ENCODE measurements at places on chromosomes 5 and 9.

- DNase-seq = no peak
Measured at GRCh38 chr9:14135421-14135820, 178.5 kb downstream of the NFIB start.

DNA sequence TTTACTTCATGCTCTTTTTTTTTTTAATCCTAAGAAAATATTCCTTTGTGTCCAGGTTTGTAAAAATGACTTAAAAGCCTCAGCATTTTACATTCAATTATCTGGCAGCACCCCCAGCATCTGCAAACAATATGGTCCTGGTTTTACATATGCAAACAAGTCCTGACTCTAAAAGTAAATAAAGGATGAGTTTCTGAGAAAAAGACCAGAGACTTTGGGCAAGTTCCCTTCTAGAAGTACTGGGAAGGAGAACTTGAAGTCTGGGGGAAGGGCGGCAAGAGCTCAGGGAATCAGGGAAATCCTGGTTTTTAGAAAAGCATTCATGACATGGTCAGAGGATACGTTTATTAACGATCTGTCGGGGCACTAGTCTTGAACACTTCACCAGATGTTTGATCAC is 25.8 kb downstream of the COL23A1 start:
- DNase-seq = no peak

DNA sequence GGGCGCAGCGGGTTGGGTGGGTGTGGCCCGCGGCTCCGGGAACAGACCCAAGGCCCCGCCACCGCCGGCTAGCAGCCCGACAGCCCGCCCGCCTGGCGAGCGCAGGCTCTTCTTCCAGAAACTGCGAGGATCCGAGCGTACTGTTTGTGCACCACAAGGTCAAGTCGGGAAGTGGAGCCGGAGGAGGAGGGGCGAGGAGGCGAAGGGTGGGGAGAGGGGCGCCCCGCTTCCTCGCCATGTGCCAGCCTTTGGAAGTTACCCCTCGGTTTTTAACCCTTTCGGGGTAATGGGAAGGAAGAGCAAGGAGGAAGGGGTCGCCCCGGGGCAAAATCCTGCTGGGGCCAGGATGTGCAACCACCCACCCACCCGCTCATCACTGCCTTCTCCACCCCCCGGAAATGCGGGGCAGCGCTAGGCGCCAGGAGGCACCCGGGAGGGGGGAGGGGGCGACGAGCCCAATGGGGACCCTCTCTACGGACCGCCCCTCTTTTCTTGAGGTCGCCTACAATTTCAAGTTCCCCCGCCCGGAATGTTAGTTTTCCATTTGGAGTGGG is 1.1 kb upstream of the JADE2 start:
- peak; percentile 70 for DNase-seq

GRCh38 chr5:95962785-95963184 is 1.1 kb upstream of the ELL2 start:
- DNase-seq = no peak

DNA sequence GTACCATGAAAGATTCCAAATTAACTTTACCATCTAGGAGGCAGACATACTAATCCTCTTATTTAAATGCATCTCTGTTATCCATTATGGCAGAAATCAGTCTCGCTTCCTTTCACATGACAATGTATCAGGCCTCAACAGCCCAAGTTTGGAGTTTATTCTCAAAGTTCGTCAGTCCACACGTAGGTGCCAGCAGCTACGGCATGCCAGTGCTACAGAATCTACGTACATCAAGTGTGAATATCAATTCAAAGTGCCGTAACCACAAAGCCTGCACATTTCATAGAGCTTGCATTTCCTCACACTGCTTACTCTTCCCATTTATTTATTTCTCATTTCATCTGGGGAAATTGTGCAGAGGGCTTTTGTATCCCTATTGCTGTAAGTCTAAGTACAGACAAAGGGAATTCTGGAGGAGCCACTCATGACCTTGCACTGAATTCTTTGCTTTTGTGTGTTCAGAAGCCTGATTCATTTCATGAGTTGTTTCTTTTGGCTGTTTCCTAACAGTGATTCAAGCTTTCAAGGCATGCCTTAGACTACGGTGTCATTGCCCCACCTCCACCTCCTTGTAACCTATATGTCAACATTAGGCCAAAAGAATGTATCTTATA is 10.0 kb downstream of the ENC1 start:
- DNase-seq = peak; percentile 79

GRCh38 chr5:16600397-16600796 is 16.4 kb downstream of the RETREG1 start:
- peak; percentile 70 for DNase-seq

DNA sequence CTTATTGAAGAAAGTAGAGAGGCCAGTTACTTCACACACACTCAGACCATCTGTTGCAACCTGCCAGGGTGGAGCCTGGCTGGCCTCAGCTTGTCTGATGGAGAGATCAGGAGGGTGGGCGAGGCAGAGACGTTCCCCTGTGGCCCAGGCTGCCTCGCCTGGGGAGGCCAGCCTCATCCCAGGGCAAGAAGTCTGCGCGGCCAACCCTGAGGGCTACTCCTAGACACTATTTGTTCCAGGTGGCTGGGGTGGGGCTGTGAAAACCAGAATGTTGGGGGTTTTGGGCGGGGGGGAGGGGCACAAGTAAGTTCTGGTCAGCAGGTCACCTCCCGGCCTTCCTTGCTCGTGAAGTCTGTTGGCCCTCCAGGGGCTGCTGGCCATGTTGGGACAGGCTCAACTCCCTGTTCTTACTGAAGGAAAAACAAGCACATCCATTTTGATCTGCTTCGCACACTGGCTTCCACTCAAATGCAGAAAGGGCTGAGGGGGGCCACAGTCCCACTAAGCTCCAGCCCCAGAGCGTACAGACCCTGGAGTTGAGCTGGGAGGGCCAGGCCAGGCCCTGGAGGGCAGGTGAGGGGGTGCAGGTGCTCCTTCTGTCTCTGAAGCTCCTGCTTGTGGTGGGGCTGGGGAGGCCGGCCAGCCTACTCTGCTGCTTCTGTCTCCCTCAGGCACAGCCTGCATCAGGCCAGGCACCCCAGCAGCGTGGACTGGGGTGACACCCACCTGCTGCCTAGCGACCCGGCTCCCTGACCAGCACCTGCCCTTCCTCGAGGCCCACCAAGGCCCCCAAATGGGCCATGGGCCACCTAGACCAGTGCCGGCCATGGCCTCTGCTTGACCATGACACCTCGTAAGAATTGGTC is 46.6 kb downstream of the SECISBP2 start:
- DNase-seq = no peak

GRCh38 chr9:111529787-111530186 is 4.8 kb downstream of the ZNF483 start:
- no peak for DNase-seq

DNA sequence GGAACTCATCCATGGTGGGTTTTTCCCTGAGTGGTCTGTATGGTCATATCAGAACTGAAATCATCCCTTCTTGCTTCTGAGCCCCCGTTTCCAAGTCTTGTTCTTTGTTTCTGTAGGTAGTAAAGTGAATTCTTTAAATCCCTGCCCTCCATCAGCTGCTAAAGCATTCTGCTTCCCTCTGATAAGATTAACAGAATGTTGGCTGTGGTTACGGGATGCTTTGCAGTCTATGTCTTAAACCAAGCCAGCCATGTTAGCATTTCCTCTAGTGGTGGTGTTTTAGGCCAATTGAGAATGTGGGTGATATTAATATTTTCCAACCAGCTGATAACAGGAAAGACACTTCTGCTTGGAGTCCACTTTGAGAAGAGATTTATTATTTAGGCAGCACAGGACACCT is 22.0 kb upstream of the KCNIP1 start:
- no peak for DNase-seq

DNA sequence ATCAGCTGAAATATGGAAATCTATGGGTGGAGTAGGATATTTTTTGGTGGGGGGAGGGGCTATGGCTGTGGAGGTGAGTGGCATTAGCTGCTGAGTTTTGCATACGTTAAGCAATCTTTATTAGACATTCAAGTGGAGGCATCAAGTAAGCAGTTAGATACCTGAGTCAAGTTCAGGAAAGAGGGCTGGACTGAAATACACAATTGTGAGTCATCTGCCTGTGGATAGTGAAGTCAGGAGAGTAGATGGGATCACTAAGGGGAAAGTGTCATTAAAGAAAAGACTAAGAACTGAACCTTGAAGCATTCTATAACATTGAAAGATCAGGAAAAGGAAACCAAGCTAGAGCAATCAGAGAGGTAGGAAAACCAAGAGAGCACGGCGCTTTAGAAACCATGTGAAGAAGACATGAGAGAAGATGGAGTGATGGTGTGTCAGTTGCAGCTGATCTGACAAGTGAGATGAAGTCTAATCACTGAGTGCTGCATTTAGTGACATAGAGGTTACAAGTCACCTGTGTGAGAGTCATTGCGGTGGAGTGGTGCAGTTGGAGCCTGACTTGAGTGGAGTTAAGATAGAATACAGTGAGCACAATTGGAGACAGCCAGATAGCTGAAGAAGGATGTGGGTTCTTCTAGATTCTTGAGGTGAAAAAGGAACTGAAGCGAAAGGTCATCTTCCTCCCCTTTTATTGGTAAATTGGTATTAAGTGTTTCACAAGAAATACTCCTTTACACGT is 88.7 kb downstream of the PIP5K1B start:
- no peak for DNase-seq

DNA sequence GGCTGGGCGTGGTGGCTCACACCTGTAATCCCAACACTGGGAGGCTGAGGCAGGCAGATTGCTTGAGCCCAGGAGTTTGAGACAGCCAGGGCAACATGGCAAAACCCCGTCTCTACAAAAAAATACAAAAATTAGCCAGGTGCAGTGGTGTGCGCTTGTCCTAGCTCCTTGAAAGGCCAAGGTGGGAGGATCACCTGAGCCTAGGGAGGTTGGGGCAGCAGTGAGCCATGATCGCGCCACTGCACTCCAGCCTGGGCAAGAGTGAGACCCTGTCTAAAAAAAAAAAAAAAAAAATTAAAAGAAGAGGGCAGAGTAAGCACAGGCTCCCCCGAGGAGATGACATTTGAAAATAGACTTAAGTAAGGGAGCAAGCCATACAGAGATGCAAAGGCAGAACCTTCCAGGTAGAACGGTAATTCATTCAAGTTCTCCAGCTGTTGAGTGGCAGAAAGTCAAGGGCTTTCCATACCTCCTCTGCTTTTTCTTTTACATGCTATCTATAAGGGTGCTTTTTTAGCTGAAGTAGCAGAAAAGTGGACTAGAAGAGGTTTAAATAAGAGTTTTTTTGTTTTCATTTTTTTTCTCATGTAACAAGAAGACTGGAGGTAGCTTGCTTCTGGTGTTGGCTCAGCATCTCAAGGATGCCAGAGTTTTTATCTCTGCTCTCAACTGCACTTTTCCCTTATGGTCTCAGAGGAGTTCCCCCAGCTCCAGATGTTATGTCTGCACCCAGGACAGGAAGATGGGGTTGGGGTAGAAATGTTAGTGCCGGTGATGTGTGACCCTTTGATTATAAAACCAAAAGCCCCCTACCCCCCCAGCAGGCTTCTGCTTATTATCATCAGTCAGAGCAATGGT is 40.8 kb downstream of the ERGIC1 start:
- DNase-seq = no peak

DNA sequence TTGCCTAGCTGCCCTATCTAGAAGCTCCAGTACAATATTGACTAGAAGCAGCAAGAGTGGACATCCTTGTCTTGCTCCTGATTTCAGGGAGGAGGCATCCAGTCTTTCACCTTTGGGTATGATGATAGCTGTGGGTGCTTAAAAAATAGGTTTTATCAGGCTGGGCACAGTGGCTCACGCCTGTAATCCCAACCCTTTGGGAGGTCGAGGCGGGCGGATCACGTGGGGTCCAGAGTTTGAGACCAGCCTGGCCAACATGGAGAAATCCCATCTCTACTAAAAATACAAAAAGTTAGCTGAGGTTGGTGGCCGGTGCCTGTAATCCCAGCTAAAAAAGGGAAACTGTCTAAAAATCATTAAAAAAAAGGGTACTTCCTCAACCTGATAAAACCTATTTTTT is 2.0 kb upstream of the CAMSAP1 start:
- no peak for DNase-seq

- no peak for DNase-seq
Measured at GRCh38 chr9:93590609-93591234, 14.3 kb downstream of the PHF2 start.

DNA sequence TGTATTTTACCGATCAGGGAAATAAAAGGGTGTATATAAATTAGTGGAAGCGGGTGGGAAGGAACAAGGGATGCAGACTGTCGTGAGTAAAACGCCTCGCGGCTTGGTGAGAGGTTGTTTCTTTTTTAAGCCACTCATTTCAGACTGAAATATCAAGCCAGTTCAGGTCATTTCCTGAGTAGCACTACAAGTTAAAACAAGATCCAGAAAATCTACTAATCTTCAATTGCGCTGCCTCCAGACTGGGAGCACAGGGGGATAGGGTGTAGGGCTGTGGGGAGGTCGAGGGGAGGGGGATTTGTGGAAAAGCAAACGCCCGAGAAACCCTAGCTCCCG is 140.8 kb downstream of the TSSK1B start:
- DNase-seq = no peak

DNA sequence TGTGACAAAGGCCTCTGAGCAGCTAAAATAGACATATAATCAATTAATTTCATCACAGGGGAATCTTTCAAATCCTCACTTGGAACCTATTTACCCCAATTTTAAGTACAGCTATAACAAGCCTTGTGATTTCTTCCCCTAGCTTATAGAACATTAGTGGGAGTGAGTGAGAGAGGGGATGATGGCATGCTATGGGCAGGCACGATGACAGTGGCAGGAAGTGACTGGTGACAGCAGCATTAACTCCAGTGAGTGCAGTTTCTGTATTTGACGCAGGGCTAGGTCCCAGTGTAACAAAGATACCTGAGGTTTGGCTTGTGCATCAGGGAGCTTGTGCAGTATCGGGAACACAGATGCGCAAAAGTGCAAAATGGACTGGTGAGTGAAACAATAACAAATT is 54.1 kb downstream of the NPR3 start:
- DNase-seq = no peak

- no peak for DNase-seq
Measured at GRCh38 chr5:34916518-34916917, 1.0 kb downstream of the BRIX1 start.

DNA sequence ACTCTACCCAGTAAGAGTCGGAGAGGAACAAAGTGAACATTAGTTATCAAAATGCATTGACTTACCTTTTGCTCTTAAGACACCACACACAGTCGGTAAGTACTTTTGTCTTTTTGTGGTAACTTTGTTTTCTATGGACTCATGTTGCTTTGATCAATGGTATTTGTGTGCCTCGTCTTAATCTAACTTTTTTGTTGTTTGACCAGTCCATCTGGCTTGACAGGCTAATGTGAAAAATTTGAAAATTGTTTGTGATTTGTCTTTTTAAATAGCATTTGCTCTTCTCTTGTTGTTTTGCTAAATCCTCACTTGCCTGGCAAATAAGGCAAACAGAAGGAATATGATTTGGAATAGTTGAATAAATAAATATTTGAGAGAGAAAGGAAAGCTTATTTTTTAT is 71.4 kb upstream of the CHD1 start:
- DNase-seq = no peak
